Hypothalamus (tissue), 51 donors: ENCODE measurements at places on chromosomes 2 and 18.

DNA sequence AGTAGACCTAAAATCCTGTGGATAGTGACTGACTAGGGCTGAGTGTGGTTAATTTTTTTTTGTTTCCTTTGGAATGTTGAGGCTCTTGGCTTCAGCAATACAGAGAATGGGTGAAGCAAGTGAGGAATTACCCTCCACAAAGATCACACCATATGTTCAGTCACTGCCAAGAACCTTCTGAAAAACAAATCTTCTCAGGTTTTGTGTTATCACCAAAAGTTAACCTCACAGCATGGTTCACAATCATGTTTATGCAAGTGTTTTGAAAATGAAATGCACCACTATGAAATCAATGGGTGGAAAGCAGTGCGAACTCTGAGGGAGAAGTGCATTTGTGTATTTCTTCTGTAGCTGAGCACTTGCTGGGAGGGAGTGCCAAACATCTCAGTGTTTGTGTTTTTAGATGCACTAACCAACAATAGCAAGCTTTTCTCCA lies 44.4 kb downstream of the SPATS2L start:
- no peak for DNase-seq

- DNase-seq = peak; percentile 56
Measured at GRCh38 chr2:28566521-28567041, 70.7 kb downstream of the PLB1 start.

DNA sequence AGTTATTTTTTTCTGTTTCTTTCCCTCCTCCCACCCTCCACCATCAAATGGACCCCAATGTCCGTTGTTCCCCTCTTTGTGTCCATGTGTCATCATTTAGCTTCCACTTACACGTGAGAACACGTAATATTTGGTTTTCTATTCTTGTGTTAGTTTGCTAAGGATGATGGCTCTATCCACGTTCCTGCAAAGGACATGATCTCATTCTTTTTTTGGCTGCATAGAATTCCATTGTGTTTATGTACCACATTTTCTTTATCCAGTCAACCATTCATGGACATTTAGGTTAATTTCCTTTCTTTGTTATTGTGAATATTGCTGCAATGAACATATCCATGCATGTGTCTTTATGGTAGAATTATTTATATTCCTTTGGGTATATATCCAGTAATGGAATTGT lies 91.3 kb upstream of the TNP1 start:
- no peak for DNase-seq

- DNase-seq = no peak
Measured at GRCh38 chr18:22817844-22818243, 115.3 kb upstream of the RBBP8 start.

DNA sequence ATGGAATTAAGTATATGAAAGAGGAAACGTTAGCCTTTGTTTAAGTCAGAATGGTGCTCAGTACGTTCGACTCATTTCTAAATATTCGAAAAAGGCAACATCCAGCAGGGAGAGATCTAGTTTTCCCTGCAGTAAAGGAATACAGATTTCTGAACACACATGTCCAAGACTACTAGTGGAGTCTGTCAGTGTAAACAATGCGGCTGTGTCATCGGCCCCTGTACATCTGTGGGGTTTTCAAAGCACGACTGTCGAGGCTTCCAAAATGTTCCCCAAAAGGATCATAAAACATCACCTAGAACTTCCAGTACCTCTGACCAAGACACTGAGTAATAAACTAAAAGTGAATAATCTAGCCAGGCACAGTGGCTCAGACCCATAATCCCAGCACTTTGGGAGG lies 112.8 kb downstream of the ZNF516 start:
- DNase-seq = no peak

DNA sequence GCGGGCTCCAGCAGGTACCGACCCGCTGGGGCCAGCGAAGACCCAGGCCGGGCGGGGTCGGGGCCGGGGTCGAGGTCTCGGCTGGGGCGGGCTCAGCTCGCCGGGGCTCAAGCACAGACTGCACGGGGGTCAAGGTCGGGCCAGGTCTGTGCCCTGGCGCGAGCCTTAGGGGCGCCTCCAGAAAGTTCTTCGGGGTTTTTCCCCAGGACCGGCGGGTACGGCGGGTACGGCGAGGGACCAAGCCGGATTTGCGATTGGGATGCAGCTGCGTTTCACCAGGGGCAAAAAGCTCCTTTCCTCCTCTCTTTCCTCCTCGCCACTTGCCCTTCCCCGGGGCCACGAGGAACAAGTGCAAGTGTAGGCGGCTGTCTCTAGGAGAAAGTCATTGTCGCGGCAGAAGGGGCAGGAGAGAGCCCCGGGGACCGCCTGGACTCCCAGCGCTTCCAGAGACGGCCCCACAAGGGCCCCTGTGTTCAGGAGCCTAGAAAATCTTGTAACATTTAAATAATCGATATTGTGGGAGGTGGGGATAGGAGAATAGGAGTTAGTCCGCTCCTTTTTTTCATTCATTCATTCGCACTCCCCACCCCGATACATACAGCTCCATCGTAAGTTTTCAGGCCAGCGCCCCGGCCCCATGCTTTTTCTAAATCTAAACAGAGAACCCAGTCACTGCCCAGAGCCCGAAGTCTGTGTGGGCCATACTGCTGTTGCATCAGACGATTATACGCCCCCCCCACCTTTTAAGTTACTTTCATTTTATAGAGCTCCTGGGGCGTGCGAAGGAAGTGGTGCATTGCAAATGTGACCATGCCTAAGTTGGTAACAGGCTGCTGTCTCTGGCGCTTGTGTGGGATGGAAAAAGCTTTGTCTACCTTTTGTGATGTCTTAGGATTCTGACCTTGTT lies 679 bp downstream of the PMAIP1 start:
- DNase-seq = no peak

DNA sequence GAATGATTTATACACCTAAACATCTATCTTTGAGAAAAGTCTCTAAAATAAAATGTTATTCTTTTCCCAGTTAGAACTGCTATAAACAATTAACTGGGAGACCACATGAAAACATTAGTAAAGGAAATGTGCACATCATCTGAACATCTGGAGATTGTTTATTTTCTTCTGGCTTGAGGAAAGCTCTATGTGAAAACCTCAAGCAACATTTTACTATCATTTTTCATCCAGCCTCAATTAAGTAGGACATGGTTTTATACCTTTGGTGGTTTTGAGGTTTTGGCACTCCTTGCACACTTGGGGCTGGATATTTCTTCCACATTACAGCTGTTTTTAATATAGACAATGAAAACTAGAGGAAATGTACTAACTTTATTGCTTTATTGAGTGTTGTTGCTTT lies 609.5 kb upstream of the SLC8A1 start:
- DNase-seq = no peak

GRCh38 chr2:101330253-101330933 lies 21.9 kb upstream of the RNF149 start:
- peak; percentile 68 for DNase-seq

DNA sequence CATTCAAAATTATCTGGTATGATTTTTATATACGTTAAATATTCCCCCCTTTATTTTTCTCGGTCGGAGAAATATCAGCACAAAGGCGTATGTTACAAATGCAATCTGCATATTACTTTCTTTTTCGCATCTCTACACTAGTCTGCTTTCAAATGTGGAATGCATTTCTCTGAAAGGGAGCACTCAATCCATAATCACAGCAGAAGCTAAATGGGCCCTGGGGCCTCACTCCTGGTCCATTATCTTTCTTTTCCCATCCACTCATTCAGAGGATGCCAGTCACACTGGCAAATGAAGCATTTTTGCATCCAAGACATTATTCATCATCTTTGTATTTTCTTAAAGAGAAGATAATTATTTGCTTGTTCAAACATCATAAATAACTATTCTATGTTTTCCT lies 295.2 kb upstream of the LRP1B start:
- DNase-seq = no peak

DNA sequence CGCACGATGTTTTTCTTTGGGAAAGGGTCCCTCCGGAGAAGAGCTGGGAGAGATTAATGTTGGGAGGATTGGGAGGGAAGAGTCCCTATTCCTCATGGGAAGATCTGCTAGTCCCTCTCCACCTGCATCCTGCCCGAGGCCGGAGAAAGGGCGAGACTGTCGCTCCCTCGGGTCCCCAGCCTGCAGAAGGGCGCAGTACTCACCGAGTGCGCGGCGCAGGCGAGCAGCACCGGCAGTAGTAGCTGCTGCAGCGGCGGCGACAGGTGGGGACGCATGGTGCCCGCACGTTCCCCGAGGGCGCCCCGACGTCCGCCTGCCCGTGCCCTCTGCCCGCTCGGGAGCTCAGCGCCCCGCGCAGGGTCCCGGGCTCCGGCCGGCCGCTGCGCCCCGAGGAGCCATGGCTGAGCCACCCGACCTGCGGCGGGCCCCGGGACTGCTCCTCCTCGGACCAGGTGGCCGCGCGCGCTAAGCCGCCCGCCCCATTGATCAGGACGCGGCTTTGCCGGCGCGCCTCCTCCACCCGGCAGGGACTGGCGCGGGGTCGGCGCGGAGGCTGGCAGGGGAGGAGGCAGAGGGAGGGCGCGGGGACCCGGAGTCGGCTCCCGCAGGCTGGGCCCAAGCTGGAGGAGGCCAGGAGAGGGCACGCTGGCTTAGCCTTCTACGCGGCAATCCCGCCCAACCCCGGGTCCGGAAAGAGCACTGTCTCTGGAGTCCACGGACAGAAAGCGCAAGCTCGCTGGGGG lies at the start of gene SCTR:
SCTR (minus strand) TSS at position 532 of the 743 bp plus-strand sequence; CDS start at position 275, 257 bp downstream.
- DNase-seq = no peak

GRCh38 chr18:36066686-36067054 lies 689 bp downstream of the RPRD1A start:
- no peak for DNase-seq

- DNase-seq = no peak
Measured at GRCh38 chr2:221203125-221203524, 369.0 kb downstream of the EPHA4 start.

- DNase-seq = no peak
Measured at GRCh38 chr18:53790786-53791185, 433.7 kb downstream of the MBD2 start.

DNA sequence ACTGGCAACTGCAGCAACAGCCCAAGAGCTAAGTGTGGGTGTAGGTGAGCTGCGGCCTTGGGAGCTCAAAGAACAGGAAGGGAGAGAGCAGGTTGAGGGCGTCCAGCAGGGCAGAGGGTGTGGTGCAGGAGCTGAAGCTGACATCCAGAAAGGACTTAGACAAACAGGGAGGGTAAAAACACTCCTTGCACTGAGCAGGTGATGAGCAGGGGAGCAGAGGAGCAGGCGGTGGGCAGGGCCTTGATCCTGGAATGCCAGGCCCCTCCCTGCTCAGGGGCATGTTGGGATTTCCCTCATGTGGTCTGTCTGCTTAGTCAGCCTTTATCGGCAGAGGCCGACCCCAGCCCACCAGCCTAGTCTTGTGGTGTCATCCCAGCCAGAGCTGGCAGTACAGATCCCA lies 63.6 kb downstream of the VSNL1 start:
- no peak for DNase-seq

DNA sequence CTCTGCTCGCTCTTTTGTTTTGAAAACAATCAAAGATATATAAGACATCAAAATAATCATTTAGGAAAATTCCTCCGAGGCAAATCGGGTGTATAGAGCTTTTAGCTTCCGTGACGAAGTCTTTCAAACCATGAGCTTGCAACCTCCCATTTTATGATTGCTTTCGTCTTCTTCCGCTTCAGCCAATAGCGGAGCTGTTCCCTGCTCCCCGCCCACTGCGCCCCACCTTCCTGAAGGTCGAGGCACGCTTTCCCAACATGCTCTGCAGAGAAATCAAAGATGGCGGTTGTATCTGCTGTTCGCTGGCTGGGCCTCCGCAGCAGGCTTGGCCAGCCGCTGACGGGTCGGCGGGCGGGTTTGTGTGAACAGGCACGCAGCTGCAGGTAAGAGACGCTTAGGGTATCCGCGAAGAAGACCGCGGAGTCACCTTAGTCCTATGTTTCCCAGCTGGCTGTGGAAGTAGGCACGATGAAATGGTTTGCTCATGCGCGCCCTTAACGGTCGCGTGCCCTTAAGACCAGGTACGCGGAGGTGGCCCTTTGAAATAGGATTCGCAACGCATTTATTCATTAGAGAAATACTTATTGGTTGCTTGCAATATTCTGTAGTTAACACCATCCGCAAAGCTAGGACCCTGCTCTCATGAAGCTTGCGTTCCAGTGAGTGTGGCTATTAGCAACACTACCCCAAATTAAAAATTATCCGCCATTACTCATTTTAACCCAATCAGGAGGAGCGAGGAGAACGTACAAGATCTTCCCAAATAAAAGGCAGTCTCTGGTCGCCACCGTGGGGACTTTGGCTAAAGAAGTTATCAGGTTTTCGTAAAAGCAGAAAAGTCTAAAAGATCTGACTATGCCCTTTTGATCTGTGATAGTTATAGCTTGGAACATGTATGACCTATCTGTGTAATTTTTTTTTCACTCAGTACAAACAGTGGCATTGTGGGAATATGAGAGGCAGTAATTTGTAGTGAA lies at the start of gene PTCD3:
PTCD3 (plus strand) TSS at position 267 of the 977 bp plus-strand sequence; CDS start at position 280, 13 bp downstream.
- DNase-seq = peak; percentile 91

- DNase-seq = no peak
Measured at GRCh38 chr2:221097568-221097915, 474.6 kb downstream of the EPHA4 start.

DNA sequence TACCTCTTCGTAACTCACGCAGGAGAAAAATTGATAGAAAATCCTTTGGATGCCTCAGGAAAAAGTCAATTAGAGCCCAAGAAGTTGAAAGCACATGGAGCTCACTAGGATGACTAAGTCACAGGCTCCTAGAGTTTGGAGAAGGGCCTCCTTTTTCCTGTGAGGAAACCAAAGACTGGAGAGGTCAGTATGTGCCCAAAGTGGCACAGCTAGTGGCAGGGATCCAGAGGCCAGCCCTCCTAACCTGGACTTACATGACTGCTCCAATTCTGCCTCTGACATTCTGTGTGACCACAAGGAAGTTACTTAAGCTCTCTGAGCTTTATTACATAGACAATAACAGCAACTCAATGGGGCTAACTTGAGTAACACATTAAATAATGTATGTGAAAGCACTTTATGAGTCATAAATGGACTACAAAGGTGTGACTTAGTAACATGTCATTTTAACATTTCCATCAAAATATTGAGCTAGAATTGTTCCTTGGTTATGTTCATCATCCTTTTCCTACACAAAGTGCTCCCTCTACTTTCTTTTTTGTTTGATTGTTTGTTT lies 91.6 kb downstream of the DHRS9 start:
- DNase-seq = no peak

GRCh38 chr2:189142893-189143759 lies 36.4 kb downstream of the COL5A2 start:
- DNase-seq = no peak

DNA sequence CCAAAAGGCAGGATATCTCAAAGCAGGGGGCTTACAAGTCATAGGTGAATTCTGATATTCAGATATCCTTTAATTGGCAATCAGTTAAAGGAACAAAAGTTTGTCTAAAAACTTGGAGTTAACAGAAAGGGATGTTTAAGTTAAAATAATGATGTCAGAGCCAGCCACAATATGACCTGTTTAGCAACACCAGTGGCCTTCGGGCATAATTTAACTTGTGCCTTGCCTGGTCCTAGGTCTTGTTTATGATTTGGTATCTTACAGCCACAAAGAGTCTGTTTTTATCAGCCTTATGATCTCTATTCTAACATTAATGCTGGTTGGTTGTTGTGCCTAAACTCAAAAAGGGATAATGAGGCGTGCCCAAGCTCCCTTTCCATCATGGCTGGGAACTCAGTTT lies 252.9 kb downstream of the RNF152 start:
- DNase-seq = no peak

- DNase-seq = no peak
Measured at GRCh38 chr2:169018390-169018789, 12.7 kb downstream of the ABCB11 start.

- no peak for DNase-seq
Measured at GRCh38 chr2:97900806-97901205, 94.9 kb downstream of the TMEM131 start.
